ENCODE measurements at places on chromosomes 5 and 9.

DNA sequence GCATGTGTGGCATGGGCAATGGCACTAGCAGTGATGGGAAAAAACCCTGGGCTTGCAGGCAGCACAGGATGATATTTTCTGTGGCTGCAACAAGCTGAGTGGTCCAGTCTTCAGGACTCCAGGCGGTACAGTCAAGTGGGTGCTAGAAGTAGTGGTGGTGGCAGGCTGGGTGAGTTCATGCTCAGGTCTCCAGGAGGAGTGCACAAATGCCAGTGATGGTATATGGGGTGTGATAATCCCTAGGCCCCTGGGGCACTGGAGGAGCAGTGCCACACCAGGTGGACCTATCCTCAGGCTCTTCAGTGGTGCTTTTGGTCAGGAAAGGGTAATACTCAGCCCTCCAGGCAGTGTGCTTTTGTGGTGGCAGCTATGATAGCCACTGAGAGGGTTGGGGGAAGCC is 496.4 kb downstream of the PRR16 start:
- DNase-seq = no peak

GRCh38 chr5:158999339-158999738 is 100.4 kb downstream of the EBF1 start:
- DNase-seq = no peak

- DNase-seq = peak; percentile 75
Measured at GRCh38 chr5:159061179-159061796, 38.4 kb downstream of the EBF1 start.

DNA sequence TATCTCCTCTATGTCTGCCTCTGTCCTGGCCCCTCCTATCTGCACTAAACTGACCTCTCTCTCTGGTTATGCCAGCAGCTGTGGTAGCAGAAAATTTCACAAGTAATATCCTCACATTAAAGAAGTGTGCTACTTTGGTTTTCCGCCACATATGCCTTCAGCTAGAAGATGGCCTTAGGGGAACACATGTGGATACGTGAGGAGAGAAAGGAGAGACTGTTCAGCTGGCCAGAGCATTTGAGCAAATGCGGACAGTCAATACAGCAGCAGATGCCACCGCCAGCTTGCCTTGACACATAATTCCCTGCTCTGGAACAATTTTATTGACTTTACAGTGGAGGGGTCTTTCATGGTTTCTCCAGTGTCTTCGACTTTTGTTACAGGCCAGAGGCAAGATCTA is 434.6 kb downstream of the TAF11L14 start:
- DNase-seq = no peak

DNA sequence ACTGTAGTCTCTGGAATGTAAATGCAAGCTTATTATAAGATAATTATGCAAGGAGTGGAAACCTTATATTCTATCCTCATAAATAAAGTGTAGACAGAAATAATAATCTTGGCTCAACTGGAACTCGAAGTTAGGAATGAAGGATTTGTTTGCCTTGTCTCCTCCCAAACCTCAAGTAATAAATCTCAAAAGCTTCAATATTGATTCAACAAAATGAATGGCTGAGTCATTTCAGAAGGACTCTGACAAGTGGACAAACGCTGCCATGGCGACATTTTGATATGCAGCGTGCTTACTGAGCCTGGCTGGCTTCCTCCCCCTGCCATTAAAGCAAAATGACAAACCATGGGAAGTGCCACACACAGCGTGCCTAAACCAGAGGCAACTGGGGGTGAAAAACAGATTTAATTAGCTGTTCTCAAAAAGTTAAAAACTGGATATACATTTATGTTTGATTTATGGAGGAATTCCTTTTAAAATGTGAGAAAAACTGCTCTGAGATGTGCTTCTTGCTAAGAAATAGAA is 10.5 kb upstream of the ADGRV1 start:
- no peak for DNase-seq

DNA sequence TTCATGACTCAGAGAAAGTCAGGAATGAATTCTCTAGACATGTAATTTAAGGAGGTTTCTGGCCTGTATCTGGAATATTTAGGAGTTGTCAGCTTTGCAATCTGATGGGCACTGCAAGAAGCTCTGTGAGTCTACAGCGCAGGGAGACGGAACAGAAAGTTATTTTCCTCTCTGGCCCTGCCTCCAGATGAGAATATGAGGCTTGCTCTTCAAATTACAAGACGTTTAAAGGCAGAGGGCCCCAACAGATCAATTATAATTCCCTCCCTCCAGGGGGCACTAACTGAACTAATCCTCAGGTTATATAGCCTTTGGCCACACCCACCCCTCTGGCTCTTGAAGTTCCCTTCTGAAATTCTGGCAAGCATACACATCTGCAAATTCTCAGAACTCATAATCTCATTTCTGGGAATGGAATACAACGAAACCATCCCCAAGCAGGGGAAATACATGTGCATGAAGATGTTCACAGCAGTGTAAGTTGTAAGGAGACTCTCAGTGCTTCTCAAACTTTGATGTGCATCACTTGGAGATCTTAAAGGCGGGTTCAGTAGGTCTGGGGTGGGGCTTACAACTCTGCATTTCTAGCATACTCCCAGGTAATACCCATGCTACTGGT is 307.6 kb downstream of the CWC27 start:
- no peak for DNase-seq

Data from psoas muscle (tissue), 8 donors.